ENCODE measurements at places on chromosomes 13 and 19.

DNA sequence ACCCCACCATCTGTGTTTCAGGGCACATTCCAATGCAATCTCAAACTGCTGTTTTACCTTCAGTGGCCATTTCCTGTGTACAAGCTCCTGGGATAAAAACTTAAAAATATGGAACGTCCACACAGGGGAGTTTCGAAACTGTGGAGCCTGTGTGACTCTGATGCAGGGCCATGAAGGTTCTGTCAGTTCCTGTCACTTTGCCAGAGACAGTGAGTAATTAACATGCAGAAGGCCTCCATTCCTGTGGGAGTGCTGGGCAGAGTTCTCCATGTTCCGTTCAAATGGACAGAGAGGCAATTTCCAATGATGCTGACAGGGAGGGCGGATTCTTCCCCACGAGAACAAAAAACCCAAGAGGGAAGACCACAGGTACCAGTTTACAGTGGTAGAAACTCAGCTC is 24.4 kb downstream of the WDR88 start:
- DNase-seq = no peak

GRCh38 chr13:47437406-47437805 is 540.6 kb upstream of the HTR2A start:
- DNase-seq = no peak

DNA sequence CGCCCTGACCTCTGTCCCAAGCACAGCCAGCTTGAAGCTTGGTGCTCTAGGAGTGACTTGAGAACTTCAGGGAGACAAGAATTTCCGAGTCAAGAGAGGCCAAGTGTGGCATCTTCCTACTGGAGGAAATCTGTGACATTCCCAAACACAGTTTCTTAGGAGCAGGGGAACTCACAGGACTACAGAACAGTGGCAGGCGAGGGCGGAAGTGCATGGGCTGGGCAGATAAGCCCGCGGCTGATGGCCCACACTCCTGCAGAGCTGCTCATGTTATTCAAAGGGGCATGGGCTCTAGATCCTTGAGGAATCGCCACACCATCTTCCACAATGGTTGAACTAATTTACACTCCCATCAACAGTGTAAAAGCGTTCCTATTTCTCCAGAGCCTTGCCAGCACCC is 168.8 kb downstream of the KATNAL1 start:
- DNase-seq = no peak

DNA sequence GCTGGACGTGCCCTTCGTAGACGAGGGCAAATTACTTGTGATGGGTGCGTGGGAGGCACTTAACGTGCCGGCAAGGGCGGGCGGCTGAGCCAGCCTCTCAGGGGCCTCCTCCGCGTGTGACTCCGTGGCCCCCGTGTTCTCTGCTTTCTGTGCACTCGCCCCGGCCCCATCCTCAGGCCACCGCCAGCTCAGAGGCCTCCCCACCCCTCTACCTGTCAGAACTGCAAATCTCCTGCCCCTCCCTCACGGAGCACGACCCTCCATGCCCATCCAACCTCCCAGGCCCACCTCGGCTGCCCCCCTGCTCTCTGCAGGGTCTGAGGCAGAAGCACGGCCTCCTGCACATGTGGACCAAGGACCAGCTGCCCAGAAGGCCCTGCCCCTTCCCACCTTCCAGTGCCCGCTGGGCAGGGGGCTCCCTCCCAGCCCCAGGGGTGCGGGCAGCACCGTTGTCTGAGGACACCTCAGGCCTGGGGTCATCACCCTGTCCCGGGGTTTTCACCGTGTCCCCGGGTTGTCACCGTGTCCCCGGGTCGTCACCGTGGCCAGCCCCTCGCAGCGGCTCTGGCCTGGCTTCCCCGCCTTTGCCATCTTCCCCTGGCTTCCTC is 44.5 kb downstream of the TMEM255B start:
- no peak for DNase-seq

DNA sequence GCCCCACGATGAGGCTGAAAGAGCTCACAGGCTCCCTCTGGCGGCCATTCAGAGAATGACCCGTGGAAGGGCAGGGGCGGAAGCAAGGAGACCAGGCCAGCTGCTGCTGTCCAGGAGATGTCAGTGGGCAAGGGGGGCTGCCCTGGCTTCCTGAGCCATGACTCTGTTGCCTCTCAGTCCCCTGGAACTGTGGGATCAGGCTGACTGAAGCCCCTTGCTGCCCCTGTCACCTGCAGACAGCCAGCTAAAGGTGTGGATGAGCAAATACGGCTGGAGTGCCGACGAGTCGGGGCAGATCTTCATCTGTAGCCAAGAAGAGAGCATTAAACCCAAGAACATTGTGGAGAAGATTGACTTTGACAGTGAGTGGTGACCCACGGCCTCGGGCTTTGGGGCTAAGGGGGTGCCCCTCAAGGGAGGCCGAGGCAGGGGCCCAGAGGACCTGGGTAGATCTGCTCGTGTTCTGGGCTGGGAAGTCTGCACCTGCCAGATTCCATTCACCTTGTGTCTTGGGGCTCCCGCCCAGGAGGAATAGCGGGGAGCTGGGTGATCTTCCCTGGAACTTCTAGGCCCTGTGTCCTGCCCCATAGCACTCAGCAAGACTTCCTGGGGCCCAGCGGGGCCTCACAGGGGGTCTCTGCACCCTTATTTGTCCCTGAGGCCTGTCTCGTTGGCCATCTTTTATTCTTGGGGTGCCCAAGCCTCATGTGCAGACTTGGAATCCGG is 12.5 kb upstream of the ACTN4 start:
- peak; percentile 73 for DNase-seq

- DNase-seq = no peak
These were observed 17.8 kb downstream of the ERFL start for GRCh38 chr19:41910240-41910991.

GRCh38 chr19:17393914-17394313 is at the start of gene CCDC194:
CCDC194 (minus strand) TSS chr19:17394196; CDS start chr19:17394158, 38 bp downstream.
- DNase-seq = no peak

DNA sequence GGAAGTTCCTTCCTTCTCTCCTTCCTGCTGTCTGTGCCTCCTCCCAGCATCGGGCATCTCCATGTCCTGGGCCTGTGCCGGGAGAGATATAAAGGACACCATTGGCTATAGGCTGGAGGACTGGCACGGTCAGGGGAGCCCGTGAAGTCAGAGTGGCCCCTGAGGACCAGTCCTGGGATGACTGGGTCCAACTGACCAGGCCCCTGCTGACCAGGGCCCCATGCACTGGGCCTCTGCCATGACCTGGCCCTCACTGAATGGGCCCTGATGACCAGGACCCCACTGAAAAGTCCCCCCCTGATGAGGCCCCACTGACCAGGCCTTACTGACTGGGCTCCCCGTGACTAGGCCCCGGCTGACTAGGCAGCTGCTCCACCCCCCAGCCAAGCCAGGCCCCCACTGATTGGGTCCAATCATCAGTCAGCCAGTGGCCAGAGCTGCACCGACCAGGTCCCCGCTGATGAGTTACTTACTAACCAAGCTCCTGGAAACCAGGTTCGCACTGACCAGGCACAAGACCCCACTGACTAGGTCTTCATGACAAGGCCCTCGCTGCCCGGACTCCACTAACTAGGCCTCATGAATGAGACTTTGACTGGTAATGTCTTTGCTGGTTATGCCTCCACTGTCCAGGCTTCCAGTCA is 20.0 kb upstream of the ZNF14 start:
- no peak for DNase-seq

- DNase-seq = no peak
These were observed 1171.2 kb downstream of the DIAPH3 start for GRCh38 chr13:58992478-58993042.

- no peak for DNase-seq
These were observed 41.3 kb downstream of the RCBTB2 start for GRCh38 chr13:48491423-48492095.

DNA sequence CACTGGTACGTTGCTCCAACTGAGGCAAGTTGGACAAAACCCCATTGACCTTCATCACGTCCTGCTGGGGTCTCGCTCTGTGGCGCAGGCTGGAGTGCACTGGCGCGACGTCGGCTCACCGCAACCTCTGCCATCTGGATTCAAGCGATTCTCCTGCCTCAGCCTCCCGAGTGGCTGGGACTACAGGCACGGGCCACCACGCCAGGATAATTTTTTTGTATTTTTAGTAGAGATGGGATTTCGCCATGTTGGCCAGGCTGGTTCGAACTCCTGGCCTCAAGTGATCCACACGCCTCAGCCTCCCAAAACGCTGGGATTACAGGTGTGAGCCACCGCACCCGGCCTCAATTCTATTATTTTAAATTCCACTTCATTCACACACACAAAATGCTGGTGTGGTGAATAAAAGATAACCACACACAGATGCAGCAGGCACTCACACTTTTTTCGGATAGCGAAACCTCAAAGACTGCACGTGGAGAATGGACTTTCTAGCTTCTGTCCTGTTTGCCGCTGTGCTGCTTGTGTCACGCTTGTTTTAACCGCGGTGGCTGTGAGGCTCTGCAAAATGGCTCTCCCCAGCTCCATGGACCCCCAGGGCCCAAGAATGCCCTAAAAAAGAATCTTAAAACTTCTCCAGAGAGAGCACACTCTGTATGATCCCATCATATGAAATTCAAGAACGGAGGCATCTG is 58.4 kb downstream of the COL4A1 start:
- DNase-seq = no peak

- no peak for DNase-seq
These were observed 977 bp downstream of the EPHX3 start for GRCh38 chr19:15231271-15231670.

GRCh38 chr13:95067303-95067702 is 233.9 kb downstream of the ABCC4 start:
- DNase-seq = no peak

- no peak for DNase-seq
These were observed 51.1 kb downstream of the RASL11A start for GRCh38 chr13:27321468-27322431.

DNA sequence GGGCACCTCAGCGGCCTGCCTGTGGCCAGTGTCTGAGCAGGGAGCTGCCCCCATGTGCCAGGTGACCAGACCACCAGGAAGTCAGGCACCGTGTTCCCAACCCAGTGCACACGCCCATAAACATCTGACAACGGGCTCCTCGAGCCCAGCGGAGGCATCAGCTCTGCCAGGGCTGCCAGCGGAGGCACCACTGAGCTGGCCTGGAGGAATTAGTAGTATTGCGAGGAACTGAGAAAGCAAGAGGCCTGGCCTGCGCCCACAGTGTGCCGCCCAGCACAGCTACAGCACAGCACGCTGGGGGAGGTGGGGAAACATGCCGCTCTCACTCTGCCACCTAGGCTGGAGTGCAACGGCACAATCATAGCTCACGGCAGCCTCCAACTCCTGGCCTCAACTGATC is 44.6 kb downstream of the ANKRD27 start:
- no peak for DNase-seq

DNA sequence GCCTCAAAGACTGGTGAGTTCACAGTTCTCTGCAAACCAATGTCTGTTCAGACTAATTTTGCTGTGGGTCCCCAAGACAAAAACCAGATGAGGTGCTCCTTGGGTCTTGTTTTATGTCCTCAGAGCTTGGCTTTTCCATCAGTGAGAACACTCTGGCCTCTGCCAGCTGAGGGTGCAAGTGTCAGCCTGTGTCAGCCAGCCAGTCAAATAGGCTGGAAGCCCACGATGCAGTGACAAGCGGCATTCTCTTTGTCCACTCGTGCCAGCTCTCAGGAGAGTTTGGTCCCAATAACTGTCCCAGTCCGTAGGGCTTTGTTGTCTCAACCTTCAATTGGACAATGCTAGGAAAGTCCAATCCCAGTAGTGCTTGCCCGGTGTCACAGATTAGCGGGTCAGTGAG is 9.4 kb upstream of the AKT2 start:
- no peak for DNase-seq

DNA sequence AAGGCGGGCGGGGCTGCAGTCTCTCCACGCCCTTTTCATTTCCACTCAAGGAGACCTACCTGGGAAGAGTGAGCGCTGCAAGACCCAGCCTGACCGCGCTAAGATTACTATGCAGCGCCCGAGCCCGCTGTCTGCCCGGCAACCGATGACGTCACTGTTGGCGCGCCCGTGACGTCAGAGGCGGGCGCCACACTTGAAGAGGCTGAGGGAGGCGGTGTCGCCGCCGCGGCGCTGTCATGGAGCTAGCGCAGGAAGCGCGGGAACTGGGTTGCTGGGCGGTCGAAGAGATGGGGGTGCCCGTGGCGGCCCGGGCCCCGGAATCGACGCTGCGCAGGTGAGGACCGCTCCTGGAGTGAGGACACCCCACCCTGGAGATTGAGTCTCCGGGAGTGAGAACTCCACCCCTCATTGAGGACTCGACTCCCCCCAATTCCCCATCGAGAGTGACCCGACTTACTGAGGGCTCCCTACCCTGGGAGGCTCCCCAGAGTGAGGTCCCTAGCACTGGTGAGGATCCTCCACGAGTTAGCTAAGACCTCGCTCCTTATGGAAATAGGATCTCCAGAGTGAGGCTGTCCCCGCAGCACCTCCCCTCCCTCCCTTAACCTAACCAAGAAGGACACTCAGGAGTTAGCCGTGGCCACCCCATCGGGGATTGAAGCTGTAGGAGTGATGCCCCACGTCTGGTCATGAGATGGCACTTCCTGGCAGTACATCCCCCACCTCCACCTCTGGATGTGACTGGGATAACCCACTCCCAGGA is at the start of gene HAUS5:
HAUS5 (plus strand) TSS at position 177 of the 763 bp plus-strand sequence; CDS start at position 237, 60 bp downstream.
- DNase-seq = peak; percentile 94

GRCh38 chr13:47671776-47672175 is 329.3 kb downstream of the SUCLA2 start:
- DNase-seq = no peak

- no peak for DNase-seq
These were observed 2.2 kb upstream of the TNFSF13B start for GRCh38 chr13:108267347-108267746.

DNA sequence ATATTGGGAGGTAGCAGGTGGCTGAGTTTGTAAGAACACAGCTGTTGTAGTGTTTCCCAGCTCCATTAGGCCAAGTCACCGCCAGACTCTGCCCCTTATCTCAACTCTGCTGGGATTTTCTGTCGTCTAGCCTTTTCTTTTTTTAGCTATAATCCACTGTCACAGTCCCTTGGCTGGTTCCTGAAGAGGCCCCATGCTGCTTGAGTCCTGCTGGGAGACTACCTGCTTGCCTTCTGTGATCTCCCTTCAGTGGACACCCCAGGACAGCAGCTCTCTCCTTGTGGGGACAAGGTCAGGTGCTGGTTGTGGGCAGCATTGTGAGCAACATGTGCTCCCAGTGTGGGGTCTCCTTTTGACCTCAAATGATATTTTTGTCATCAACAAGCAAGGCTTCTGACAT is 195.0 kb upstream of the ATXN8OS start:
- no peak for DNase-seq

DNA sequence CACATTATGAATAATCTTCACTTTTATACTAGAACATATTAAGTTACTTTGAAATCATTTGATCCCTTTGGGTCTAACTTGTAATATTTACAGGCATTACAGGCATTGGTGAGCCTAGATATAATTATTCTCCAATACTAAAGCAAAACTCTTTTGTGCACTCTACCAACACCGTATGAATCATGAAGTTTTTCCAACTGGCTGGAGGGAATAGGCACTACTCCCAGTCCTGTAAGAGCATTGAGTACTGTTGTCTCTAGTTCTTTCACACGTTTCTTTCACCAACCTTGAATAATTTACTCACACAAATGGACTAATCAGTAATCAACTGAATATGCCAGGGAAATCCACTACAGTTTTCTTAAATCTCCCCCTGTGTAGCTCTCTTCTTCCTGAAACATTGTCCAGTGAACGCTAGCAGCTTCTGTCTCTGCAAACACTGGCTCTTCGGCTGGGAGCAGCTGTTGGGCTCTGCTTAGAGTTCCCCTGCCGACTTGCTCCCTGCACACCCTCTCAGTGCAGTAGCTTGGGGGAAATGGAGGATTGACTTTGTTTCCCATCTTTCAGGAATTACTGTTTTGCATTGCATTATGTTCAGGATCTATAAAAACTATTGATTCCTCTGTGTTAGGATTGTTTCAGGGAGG is 476.7 kb downstream of the RFC3 start:
- no peak for DNase-seq

GRCh38 chr19:12769689-12770088 is 5.7 kb downstream of the HOOK2 start:
- no peak for DNase-seq

Data from Caki2 (cell line).